ENCODE measurements at places on chromosomes 5 and 9.

GRCh38 chr5:151663617-151664293, 23.0 kb downstream of the SPARC start:
- DNase-seq, result no peak

- DNase-seq, result peak; percentile 63
Observed at GRCh38 chr9:134434894-134435506, 108.7 kb downstream of the RXRA start.

- DNase-seq, result no peak
Observed at GRCh38 chr5:151063142-151063989, 17.5 kb downstream of the TNIP1 start.

GRCh38 chr5:178381921-178382695, 149.5 kb upstream of the PHYKPL start:
- DNase-seq, result no peak

DNA sequence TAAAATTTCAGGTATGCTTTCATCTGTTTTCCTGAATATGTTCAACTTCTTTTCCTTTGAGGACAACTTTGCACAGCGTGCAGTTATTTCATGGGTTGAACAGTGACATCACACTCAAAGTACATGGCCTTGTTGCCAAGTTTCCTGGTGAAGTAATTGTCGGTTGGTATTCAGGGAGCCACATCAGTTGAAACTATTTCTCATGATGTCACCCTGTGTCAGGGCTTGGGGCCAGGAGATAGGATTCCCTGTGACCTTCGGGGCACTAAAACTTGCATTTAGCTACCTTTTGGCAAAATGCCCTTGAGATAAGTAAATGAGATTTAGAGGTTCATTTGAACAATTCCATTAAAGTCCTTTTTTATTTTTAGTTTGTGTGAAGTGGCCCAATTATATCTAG, 383.9 kb downstream of the SH3GL2 start:
- DNase-seq, result no peak

GRCh38 chr9:101354143-101354764, 30.6 kb downstream of the BAAT start:
- DNase-seq, result peak; percentile 74

GRCh38 chr9:134059661-134060395, 8.0 kb downstream of the BRD3 start:
- peak; percentile 23 for DNase-seq

GRCh38 chr5:109105631-109106267, 304.0 kb downstream of the PJA2 start:
- no peak for DNase-seq

GRCh38 chr9:7316166-7316795, 483.3 kb downstream of the DMAC1 start:
- no peak for DNase-seq

DNA sequence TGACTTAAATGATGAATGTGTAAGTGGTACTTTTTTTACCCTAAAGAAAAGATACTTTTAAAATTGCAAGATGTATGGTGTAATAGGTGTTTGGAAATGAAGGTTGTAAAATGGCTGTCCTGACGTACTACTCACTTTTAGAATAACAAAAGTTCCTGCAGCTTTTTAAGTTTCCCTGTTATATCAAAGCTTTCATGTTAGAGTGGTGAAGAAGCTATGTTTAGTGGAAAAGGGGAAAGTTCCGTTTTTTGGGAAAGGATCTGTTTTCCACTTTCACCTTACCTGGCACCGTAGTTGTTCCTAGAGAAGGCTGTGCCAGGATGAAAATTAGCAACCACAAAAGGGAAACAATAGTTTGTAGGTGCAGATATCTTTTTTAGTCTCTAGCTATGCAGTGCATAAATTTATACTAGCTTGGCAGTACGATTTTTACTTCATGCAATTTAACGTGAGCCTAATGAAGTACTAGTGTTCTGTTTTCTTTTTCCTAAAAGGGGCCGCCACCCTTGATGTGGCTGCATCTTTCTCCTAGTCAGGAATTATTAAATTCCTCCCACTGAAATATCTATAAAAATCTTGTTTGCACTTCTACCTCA, 1.3 kb downstream of the TNPO1 start:
- DNase-seq, result no peak

- no peak for DNase-seq
Observed at GRCh38 chr9:137793196-137793841, 84.3 kb upstream of the CACNA1B start.

DNA sequence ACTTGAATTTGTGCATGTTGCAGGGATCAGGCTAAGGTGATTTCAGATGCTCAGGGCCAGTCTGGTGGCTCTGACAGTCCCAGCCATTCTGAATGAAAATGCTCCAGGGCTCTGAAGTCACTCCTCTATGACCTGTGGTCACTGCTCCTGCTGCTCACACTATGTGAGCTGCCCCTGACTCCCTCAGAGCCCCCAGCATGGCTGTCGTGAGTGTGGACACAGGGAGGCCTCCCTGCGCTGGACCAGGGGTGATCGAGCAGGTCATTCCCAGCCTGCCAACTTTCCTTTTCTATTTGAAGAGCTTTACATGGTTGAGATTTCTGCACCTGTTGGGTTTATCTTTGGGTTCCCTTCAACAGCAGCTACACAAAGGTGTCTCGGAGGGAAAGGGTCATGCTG, 74.5 kb downstream of the WNK2 start:
- DNase-seq, result no peak

Measured in Caco-2 (cell line).